Stimulated activated CD8-positive, alpha-beta memory T cell treated with anti-CD3 and anti-CD28 coated beads, Interleukin-2, amount 100 ng/mL, for 1 hour (primary cell): ENCODE measurements at places on chromosomes 5 and 9.
A peak's percentile ranks its signal among the peaks of the same experiment; 100 is the strongest.

DNA sequence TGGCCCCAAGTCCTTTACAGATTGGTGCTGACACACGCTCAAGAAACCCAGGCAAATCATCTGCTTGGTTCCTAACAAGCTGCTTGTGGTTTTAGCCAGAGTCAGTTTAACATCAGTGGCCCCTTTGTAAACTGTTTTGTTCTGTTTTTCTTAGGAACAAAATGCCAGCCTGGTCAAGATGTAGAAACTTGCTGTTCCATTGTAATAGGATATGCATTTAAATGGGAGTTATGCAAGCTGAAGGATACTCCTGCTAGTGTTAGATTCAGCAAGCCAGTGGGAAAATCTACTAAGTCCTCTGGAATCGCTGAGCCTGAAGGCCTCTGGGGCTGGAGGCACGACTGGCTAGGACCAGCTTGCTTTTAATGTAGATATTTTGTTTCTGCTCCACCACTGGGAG lies 391.1 kb downstream of the TLE4 start:
- DNase-seq, result no peak

GRCh38 chr9:93899609-93900435 lies 55.3 kb downstream of the BARX1 start:
- DNase-seq, result no peak

GRCh38 chr5:110916381-110917049 lies 155.0 kb upstream of the TSLP start:
- no peak for DNase-seq

- DNase-seq, result no peak
Observed at GRCh38 chr9:126885131-126885641, 24.7 kb downstream of the ZBTB34 start.

DNA sequence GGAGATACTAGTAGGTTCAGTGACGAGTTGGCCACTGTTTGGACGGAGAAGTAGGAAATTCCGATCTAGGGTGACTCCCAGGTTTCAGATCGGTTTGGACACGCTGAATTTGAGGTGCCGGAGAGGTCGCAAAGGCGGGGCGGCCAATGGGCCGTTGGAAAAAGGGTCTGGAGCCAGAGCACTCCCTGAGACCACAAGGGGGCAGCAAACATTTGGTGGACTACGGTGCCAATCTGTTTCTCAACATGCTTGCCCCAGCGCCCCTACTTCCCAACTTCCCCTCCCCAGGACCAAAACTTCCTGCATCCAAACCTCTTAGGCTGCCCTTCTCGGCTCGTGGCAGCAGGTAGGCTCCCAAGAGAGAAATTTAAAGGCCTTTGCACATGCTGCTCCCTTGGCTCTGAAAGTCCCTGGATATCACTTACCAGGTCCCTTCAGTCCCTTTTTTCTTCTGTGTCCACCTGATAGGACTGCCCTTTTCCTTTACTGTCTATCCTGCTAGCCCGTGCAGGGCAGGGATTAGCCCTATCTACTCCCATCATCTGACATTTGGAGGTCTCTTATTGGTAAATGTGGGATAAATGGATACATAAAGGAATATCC lies 992 bp upstream of the RPP25L start:
- peak; percentile 47 for DNase-seq

- DNase-seq, result no peak
Observed at GRCh38 chr9:89542401-89543021, 44.6 kb upstream of the SEMA4D start.

GRCh38 chr5:54663866-54664265 lies 146.3 kb downstream of the SNX18 start:
- no peak for DNase-seq

DNA sequence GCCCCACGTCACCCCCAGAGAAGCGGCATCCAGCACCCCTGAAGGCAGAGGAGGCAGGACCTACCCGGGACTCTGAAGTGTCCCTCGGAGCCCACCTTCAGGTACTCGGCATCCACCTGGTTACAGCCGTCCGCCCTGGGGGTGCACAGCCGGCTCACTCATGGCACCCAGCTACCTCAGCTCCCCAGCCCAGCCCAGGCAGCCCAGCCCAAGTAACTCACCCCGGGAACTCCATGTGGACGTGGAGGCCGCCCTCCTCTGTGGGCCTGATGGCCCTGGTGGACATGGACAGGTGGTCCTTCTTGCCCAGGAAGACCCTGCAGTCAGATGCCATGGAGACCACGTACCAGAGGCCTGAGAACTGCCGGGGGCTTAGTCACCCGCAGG lies 676 bp downstream of the LCN15 start:
- no peak for DNase-seq

GRCh38 chr9:133782157-133783130 lies 44.3 kb upstream of the SARDH start:
- peak; percentile 43 for DNase-seq

DNA sequence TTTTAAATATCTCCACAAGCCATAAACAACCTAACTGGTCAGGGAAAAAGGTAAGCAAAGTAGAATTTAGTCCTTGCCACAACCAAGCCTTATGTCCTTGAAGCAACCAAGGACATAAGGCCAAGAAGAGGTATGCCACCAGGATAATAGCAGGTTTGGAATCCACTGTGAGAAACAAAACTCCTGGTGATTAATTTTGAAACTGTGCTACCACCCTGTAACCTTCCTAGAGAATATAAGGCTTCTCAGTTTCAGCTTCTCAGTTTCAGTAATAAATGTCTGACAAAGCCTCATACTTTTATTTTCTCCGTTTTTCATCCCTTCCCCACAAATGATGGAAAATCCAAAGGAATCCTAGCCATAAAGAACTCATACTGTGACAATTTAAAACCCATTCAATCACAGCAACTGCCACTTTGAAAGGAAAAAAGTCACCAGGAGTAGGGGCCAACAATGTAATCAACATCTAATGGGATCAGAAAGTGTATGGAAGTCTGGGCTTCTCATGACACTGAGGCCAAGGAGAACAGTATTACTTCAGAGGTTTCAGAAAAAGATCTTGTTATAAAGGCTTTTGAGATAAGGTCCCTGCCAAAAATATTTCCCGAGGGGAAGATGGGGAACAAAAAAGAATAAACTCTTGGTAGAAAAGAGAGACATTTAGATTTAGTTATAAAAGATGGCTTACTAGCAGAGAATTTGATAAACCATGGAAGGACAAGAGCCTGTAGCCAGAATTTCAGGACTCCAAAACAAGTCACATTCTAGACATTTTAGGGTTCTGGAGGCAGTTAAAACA lies 189.2 kb downstream of the TSSK1B start:
- no peak for DNase-seq
